ENCODE measurements at places on chromosomes 16 and 17.
A peak's percentile ranks its signal among the peaks of the same experiment; 100 is the strongest.

DNA sequence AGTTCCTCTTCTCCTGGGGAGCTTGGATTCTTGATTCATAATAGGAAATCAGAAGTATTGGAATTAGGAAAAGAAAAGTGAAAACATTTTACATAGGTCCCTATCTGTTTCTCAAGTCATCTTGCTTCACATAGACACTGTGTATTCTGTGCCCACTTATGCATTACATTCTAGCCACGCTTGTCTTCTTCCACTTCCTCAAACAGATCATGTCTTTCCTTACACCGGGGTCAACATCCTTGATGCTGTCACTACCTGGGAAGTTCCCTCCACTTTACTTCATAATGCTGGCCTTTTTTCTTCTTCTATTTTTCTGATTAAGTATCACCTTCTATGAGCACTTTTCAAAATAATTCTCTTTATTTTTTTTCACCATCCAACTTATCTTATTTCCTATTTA lies 606.4 kb upstream of the CDH8 start:
- DNase-seq, result no peak

GRCh38 chr16:1407753-1408152 lies 6.8 kb downstream of the UNKL start:
- DNase-seq, result no peak

- DNase-seq, result no peak
Observed at GRCh38 chr17:31598921-31599571, 207.6 kb downstream of the RAB11FIP4 start.

DNA sequence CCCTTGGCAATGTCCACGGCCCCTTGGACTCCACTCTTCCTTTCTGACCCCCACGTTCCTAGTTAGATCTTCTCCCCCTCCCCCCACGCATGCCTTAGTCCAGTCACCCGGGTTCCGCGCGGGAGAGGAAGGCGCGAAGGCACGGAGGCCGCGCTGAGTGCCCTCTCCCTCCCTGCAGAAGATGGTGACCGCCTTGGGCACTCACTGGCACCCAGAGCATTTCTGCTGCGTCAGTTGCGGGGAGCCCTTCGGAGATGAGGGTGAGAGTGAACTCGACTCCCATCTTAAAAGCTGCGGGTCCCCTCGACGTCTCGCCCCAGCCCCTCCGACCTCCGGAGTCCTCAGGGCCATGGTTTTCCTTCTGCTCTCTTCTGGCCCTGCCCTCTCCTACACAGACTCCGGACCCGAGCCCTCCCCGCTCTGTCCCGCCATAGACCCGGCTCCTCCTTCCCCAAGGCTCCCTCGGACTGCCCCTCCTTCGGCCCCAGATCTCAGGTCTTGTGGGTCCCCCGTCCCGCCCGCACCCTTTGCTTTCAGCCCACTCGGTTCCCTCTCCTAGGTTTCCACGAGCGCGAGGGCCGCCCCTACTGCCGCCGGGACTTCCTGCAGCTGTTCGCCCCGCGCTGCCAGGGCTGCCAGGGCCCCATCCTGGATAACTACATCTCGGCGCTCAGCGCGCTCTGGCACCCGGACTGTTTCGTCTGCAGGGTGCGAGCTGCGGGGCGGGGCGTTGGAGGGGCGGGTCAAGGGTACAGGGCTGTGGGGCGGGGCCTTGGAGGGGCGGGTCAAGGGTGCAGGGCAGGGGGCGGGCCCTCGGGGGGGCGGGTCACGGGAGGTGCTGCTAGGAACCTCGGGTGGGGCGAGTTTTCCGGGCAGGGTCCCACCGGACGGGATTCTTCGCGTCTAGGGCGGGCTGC lies 4.6 kb downstream of the TGFB1I1 start:
- DNase-seq, result peak; percentile 88

DNA sequence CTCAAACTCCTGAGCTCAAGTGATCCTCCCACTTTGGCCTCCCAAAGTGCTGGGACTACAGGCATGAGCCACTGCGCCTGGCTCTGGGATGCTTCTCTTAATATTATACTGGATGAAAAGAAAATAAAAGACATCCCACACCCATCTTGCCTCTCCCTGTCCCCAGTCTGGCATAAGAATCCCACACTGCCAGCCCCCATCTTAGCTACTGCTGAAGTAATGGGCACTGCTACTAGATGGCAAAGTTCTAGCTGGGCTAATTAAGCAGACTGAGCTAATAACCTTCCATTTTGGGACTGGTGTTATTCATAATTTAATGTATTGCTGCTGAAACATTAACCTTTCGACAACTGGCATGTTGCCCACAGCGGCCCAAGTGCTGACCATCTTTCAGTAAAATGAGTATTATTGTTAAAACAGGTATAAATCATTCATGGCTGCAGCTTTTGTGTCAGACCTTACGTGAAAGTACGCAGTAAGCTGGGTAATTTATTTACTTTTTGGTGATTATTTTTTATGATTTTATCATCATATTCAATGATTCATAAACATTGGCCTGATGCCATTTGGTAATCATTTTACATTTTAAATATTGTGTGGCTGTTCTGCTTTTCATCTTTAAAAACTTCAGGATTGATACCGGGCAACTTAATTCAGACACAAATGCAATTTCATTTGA lies 47.4 kb upstream of the ZFHX3 start:
- DNase-seq, result no peak

DNA sequence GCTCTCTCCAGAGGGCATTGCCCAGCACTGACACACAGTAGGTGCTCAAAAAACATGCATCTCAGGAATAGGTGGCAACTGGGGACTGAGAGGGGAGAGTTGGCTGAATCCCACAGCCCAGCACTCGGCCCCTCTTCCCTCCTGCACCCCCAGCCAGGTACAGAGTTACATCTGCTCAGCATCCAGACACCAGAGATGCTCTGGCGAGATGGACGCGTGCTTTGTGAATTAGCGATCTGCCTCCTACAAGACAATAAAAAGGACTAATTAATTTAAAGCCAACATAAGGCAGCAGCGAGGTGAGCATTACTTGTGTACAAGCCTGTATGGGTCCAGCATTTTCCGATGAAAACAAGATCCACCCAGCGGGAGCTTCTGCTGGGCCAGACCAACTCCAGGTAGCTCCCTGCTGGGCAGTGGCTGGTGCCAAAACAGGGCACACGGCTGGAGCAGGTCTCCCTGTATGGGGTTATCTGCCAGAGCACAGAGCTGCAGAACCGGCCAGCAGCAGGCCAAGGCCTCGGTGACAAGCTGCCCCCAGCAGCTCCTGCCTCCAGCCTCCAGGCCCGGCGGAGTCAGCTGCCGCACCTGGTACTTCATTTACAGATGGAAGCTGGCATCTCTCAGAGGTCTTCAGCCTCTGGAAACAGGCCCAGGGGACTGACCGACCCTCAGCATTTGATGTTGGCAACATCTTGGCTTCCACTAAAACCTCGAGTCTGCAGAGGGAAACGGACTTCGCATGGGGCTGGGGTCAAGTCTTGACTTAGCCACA lies 219.7 kb upstream of the SDK2 start:
- no peak for DNase-seq

DNA sequence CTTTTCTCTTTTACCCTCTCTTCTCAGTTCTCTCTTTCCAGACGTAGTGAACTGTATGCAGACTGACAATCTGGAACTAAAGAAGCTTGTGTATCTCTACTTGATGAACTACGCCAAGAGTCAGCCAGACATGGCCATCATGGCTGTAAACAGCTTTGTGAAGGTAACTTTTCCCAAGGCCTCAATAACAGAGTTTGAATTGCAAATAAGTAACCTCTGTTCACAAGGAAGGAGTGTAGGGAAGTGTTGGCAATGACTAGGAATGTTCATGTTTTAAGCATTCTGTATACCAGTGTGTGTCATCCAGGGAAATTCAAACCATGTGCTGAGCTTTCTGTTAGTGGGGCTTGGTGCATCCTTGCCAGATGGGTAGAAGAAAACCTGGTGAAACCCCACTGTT lies 18.6 kb downstream of the AP2B1 start:
- DNase-seq, result no peak

DNA sequence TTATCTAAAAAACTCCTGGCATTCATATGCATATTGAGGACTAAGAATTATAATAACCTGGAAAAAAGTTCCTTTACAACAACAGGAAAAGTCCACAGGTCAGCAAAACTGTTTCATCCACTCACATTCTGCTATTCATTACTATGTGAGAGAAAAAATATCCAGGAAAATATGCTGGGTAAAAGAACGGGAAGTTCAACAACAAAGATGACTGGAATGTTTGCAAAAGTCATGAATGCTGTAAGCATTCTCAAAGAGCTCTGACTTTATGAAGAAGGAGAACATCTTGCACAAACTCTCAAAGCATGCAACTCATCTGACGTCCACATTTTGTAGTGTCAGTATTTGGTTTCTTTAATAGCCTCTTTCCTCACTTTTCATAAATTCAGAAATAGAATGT lies 56.9 kb upstream of the ALDH3A1 start:
- no peak for DNase-seq

- DNase-seq, result no peak
Observed at GRCh38 chr17:13787636-13788035, 185.9 kb upstream of the HS3ST3A1 start.

DNA sequence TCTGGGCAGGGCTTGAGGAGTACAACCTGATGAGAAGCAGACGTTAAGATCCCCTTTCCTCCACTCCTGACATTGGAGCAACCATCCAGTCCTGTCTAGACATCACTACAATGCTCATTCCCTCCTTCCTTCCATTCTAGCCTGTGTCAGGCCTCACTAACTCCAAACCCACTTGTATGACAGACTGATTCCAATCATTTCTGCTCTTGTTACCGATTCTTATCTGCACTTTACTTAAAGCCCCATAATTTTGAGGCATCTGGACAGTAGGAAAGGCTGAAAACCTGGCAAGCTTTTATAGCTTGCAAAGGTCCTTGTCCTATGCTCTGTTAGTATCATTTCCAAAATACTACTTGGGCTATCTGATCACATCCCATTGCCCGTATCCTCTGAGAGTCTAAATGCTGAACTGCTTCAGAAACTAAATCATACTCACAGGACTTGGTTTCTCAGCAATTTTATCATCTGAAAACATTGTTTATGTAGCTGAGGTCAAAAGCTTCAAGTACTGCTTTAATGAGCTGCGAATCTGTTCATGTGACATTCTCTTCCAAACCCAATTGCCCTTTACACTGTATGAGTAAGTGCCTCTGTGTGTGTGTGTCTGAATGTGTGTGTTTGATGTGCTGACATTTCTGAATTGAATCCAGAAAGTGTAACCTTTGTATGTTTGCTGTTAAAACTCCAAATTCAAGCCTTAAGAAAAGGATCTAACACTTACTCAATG lies 57.2 kb upstream of the CACNG3 start:
- no peak for DNase-seq

DNA sequence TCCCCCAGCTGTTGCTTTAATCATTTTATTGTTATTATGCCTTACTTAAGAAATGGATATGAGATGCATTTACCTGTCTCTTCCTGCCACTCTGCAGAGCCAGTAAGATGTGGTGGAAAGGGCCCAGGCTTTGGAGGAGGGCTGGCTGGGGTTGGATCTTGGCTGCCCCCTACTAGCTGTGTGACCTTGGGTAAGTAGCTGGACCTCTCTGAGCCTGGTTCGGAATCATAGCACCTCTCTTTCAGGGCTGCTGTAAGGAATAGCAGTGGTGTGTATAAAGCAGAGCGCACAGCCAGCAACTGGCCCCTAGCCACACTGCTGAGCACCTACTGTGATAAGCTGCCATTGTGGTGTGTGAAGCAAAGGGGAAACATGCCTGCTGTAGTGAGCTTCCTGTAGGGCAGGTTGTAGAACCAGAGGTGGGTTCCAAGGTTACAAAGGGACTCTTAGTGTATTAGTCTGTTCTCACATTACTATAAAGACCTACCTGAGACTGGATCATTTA lies 23.9 kb downstream of the MAPT start:
- DNase-seq, result no peak

DNA sequence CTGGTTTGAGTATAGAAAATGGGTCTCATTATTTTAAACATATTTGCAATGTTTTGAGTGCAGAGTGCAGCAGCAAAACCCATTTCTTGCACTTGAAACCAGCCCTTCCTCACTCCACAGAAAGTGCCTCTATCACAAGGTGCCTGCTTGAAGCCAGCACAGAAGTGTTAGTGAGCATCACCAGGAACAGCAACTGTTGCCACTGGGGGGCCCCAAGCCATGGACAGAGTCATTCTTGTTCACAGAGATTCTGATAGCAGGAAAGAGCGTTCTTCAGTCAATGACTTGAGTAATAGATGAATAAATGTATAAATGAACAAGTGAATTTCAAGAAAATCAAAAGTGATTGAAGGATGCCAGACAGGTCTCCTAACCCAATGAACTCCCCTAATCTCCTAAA lies 45.6 kb downstream of the CHD9NB start:
- DNase-seq, result no peak

GRCh38 chr16:57984443-57985203 lies 13.7 kb upstream of the CNGB1 start:
- peak; percentile 91 for DNase-seq

GRCh38 chr16:88914750-88915368 lies 48.4 kb upstream of the PABPN1L start:
- no peak for DNase-seq

- DNase-seq, result no peak
Observed at GRCh38 chr17:77318491-77319210, 177.9 kb downstream of the SEC14L1 start.

GRCh38 chr17:79066963-79067362 lies 7.7 kb upstream of the ENGASE start:
- DNase-seq, result no peak

DNA sequence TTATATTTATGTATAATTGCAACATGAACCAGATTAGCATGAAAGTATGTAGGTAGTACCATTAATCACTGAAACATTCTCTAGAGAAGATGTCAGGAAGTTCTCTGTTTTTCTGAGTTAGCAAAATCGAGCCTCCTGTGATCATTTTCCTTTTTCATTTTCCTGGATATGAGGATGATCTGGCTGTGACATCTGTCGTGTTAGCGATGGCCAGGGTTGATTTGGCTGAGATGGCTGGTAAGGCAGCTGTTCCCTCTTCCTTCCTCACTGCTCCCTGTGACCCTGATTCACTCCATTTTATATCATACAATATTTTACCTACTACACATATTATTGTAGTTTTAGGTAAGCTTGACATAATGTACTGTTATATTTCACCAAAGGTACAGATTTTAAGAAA lies 10.3 kb downstream of the CNTNAP4 start:
- no peak for DNase-seq

DNA sequence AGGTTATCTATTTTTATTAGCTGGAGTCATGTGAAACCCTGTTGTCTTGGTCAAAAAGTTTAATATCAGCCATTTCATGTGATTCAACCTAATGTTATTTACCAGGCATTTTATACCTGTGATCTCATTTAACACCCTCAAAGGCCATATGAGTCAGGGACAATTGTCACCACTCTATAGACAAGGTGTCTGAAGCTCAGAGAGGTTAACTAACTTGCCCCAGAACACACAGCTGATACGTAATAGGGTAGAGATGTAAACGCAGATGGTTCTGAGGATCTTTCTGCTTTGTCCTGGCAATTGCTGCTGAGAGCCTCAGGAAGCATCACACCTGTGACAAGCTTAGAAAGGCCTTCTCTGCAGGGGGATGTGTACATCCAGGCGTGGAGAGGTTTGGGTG lies 4.9 kb downstream of the CD300A start:
- DNase-seq, result no peak

DNA sequence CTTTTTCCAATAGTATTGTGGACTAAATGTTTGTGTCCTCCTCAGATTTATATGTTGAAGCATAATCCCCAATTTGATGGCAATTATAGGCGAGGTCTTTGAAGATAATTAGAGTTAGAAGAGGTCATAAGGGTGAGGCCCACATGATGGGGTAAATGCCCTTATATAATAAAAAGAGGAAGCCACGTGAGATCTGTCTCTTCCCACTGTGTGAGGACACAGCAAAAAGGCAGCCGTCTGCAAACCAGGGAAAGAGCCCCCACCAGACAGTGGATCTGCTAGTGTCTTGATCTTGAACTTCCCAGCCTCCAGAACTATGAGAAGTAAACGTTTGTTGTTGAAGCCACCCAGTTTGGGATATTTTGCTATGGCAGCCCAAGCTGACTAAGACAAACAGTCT lies 76.0 kb downstream of the LYRM1 start:
- no peak for DNase-seq

All from stimulated activated CD4-positive, alpha-beta T cell treated with anti-CD3 and anti-CD28 coated beads, Interleukin-4, amount 100 ng/mL, for 24 hours (primary cell).